ENCODE measurements at places on chromosomes 6 and 20. TPM values are rescaled to one million over a fixed set of nuclear protein-coding genes. Genes with fewer than 3 reads are reported as not detected.

Gene RBBP8NL
- total RNA-seq = 0.27 TPM

Gene CAGE1
- total RNA-seq = not detected

Gene SLC22A7
- total RNA-seq = not detected

Gene PTK6
- total RNA-seq = 1.3 TPM

Gene TFAP2C
- 13.0 TPM for total RNA-seq

Gene TNNC2
- total RNA-seq = 93.6 TPM

Gene SYNCRIP
- 115 TPM for total RNA-seq

Gene SASH1
- total RNA-seq = 103 TPM

Gene RALGAPB
- 69.7 TPM for total RNA-seq

Gene TREM2
- total RNA-seq = 0.38 TPM

Gene CPXM1
- 89.2 TPM for total RNA-seq

Gene NFATC2
- 5.1 TPM for total RNA-seq

Gene BHLHE23
- total RNA-seq = 4.7 TPM

Gene ARMH2
- total RNA-seq = not detected

Gene ANGPT4
- 0.60 TPM for total RNA-seq

Gene OSTM1
- 39.9 TPM for total RNA-seq

Gene SLC22A23
- 27.3 TPM for total RNA-seq

Gene BMP7
- 29.6 TPM for total RNA-seq

Gene ADGRB3
- 45.9 TPM for total RNA-seq

Gene KCNK17
- 0.33 TPM for total RNA-seq

Gene FABP7
- 213 TPM for total RNA-seq

Gene KIAA0408
- total RNA-seq = 41.1 TPM

Gene LAMP5
- total RNA-seq = 34.1 TPM

Gene MATN4
- total RNA-seq = 11.4 TPM

Gene SSTR4
- not detected for total RNA-seq

Gene TTBK1
- 4.6 TPM for total RNA-seq

Gene BIRC7
- 33.8 TPM for total RNA-seq

Gene SNAI1
- total RNA-seq = 0.22 TPM

Gene BNIP5
- total RNA-seq = 0.11 TPM

Gene TMEM244
- 40.6 TPM for total RNA-seq

Gene PTCHD4
- total RNA-seq = 10.0 TPM

Gene PACSIN1
- 32.2 TPM for total RNA-seq

Gene ZNF391
- 4.6 TPM for total RNA-seq

Gene CSE1L
- total RNA-seq = 88.4 TPM

Gene ADIG
- total RNA-seq = not detected

Gene NKX2-4
- not detected for total RNA-seq

Gene PRPH2
- total RNA-seq = 147 TPM

Gene ELOVL4
- 35.3 TPM for total RNA-seq

Gene C6orf58
- total RNA-seq = not detected

Gene OR2J3
- not detected for total RNA-seq

Gene USP49
- total RNA-seq = 21.3 TPM

Gene KHDC1L
- 1.0 TPM for total RNA-seq

Gene TUBB2B
- 434 TPM for total RNA-seq

Gene RRAGD
- total RNA-seq = 33.8 TPM

Gene ACOT13
- 7.4 TPM for total RNA-seq

Gene DAAM2
- total RNA-seq = 28.1 TPM

Gene MLN
- total RNA-seq = not detected

Gene OR2H1
- not detected for total RNA-seq
